NCI-H524 (cell line): ENCODE measurements at places on chromosomes 5 and 9.
A peak's percentile ranks its signal among the peaks of the same experiment; 100 is the strongest.

DNA sequence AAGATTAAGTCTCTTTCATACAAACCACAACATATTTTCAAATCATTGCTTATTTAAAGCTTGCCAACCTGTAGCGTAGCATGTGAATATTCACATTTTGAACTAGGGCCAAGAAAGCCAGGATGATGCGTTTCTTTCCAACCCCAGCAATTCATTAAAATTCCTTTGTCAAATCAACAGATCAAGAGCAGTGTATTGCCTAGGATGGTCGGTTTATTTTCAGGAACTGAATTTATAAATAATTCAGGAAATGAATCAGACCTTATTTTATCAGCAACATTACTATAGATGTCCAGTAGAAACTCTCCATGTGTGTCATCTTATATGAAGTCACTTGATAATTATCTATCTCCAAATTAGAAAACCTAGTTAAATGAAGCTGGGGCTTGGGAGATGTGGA is 13.2 kb upstream of the AUH start:
- DNase-seq: no peak

- DNase-seq: no peak
Measured at GRCh38 chr5:79181419-79182022, 54.4 kb upstream of the JMY start.

DNA sequence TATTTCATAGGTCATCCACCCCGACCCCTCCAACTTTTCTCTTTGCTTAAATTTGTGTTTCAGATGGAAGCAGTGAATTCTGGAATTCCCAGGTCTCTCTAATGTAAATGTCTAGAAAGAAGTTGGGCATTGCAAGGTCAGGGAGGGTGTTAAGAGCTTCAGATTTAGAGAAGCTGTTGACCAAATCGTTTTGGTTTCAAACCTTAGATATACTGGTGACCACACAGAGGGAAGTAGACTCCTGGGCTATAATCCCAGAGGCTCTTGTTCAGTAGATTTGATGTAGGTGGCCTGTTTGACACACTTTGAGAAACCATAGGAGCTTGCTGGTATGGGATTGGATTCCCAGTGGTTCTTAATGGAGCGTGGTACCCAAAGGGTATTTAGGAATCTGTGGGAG is 137.3 kb upstream of the KLF9 start:
- no peak for DNase-seq

DNA sequence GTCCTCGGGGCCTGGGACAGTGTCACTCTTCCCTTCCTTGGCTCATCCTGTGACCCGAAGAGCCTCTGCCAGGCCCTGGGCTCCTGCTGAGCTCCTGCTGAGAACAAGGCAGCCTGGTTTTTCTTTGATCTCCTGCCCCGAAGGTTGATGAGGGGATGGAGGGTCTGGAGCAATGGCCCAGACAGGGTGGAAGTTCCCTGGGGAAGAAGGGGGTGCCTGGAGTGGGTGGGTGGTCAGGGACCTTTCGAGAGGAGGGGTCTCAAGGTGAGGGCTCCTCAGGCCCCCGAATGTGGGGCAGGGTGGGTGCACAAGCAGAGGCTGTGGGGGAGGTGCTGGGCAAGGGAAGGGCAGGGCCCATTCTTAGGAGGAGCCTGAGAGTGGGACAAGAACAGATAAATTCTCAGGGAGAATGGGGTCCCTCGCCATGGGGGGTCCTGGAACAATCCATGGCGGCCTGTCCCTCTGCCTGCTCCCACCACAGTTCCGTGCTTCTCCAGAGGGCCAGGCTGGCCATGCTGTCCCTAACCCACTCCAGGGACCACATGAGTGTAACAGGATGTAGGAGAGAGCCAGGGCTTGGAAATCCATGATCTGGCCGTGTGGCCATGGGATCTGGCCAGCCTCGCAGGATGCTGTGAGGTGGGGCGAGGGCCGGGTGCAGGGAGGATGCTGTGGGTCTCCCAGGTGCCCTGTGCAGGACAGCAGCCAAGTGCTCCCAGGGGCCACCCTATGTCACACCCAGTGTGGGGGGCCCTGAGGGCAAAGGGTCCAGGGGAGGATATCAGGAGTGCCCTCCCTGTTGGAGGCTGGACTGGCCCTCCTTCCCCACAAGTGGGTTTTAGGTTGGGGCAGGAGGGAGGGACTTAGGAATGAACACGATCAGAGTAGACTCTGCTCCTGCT is 128.5 kb upstream of the LPCAT1 start:
- no peak for DNase-seq

DNA sequence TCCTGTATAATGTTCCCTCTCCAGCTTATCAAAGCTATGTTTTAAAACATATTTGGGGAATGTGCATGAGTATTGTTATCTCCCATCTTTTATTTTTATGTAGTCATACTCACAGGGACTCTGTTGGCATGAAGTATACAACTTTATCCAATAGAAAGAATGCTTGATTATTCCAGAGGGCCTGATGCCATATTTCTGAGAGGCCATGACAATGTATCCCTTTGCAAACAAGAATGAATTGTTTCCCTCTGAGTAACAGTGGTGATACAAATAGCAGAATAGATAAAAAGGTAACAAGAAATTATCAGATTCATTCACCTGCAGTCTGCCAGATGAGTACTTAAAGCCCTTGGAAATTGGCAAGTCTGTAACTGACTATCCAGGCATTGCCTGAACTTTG is 125.9 kb downstream of the PLK2 start:
- no peak for DNase-seq

DNA sequence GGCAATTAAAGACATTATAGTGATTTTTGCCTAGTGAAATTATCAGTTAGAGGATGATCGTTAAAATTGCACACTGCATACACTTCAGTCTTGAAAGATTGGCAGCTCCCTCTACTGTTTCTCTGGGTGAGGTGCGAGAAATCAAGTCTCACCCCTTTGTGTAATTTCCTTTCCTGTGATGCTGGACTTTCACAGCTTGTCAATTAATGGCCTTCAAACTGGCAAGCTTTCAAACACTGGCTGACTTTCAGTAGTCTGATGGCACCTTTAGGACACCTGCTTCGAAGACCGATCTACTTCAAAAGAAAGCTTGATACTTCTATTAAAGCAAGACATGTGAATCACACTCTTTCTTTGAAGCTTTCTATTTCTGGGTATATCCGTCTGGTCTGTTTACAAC is 706.7 kb upstream of the PTPRD start:
- DNase-seq: peak; percentile 67

DNA sequence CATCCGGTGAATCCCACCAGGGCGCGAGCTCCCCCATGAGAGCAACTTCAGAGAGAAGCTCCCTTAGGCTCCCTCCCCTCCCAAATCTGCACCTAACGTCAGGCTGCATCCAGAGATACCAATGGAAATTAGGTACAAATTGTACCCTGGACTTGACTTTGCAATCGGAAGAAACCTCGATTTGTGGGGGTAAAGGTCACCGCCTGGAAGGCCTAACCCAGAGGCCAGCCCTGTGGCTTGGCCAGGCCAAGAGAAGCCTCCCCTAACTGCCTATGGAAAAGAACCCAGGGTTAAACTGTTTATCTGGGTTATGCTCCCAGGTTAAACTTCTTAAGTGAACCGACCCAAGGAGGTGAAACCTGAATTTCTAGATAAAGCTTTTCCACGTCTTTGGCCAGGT is 80.4 kb downstream of the GTF3C4 start:
- no peak for DNase-seq

GRCh38 chr9:121778252-121779225 is 127.1 kb downstream of the DAB2IP start:
- no peak for DNase-seq

- no peak for DNase-seq
Measured at GRCh38 chr5:160133071-160133917, 14.0 kb upstream of the PWWP2A start.

DNA sequence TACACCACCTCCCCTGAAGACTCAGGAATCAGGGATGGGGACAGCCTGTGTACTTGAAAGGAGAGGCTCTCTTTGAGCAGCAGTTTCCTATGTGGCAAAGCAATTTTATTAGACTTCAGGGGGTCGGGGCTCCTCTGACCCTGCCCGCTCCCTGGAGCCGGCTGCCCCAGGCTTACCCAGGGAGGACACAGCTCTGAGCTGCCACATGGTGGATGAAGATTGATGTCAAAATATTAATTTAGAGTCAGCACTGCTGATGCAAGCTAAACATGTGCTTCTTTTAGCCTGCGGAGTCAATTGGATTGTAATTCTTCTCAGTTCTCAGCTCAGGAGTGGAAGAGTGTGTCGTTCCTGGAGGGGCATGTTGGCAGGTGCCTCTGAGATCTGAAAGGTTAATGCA is 606.1 kb downstream of the KIF4B start:
- no peak for DNase-seq

DNA sequence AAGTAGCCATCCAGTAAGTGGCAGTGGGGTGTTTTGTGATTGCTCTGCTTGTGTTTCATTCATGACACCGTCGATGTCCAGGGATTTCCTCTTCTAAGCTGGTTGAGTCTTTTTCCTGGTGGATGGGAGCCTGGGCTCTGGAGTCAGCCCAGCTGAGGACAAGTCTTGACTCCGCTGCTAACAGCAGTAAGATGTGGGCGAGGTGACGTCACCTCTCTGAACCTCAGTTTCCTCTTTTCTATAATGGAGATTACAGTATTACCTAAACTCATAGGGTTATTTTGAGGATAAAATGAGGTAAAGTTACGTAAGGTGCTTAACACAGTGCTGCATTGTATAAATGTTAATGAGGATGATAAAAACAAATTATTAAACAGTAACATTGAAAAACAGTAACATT is 21.3 kb downstream of the FGF1 start:
- DNase-seq: no peak

DNA sequence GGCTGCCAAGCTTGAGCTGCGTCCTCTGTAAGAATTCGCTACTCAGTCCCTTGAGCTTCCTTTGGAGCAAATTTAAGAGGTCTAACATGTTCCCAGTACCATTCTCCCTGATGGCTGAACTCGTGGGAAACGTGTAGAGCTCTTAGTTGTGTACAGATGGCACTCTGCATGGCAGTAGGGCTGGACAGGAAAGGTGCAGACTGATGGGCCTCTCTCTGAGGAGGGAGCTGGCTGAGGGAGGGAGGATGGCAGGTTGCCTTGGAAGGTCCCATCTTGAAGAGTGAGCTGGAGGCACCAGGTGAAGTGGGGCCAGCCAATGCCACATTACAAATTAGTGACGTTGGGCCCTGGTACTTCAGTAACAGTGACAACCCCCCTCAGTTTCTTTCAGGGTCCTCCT is 495.3 kb downstream of the CCDC171 start:
- DNase-seq: no peak

- no peak for DNase-seq
Measured at GRCh38 chr5:114360816-114361723, 800 bp upstream of the KCNN2 start.

- DNase-seq: no peak
Measured at GRCh38 chr5:73522989-73523388, 24.7 kb downstream of the BTF3 start.

DNA sequence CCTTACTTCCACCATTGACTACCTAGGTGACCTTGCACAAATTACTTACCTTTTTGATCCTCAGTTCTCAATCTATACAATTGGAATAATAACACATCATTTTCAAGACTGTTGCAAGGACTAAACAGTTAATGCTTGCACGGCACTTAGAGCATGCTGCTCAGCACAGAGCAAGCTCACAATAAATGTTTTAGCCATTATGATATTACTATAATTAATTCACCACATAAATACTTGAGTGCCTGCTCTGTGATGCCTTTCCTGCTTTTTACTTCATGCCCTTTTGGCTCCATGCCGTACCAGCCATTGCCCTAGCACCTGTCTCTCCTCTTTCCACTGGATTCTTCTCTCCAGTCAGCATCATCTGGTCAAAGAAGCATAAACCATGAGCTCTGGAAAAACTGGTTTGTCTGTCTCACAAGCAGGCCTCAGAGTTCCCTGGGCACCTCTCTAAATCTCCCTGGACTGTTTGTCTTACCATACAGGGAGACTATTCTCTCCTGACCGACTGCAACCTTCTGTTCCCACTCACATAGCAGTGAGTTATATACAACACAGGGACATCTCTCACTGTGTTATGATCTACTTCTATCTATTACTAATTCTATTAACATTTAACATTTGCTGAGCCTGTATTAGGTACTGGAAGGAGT is 260.4 kb upstream of the ADRA1B start:
- no peak for DNase-seq

DNA sequence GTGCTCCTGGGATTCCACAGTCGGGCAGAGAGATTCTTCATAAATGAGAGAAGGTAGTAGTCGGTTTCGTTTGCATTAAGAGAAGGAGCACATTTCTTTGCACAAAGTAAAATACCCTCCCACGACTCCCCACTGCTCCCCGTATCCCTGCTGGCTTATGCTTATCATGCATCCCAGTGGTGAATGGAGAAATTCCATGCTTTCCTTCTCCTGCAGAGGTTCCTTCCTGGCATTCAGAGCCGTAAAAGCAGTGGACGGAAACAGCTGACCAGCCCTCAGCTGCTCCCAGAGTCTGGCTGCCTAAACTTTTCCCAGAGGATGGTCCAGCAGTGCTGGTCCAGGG is 93.1 kb downstream of the C9orf152 start:
- no peak for DNase-seq

GRCh38 chr5:44660251-44660650 is 148.5 kb upstream of the MRPS30 start:
- DNase-seq: no peak

- DNase-seq: no peak
Measured at GRCh38 chr5:17185349-17185748, 32.1 kb upstream of the BASP1 start.

GRCh38 chr5:17127743-17128231 is 89.6 kb upstream of the BASP1 start:
- DNase-seq: no peak

DNA sequence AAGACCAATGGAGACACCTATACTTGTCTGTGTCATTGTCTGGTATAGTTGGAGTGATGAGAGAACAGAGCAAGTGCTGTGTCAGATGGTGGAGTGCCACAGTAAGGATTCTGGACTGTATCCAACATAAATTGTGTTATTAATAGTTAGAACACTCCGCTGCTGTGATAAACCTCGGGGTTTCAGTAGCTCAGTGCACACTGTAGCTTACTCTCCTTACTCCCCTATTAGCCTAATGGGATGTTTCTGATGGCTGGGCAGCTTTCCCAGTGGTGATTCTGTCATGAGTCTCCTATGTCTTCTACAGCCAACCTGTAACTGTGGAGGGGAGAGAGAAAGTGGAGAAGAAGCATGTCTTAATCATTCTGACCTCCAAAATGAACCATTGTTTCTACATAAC is 127.6 kb upstream of the PTCH1 start:
- DNase-seq: no peak

- DNase-seq: peak; percentile 22
Measured at GRCh38 chr5:1161833-1162229, 39.6 kb upstream of the SLC6A19 start.

- no peak for DNase-seq
Measured at GRCh38 chr5:150320044-150320613, 17.4 kb upstream of the ARSI start.

GRCh38 chr9:35690294-35690613 is 529 bp upstream of the TPM2 start:
- peak; percentile 12 for DNase-seq

- peak; percentile 80 for DNase-seq
Measured at GRCh38 chr9:133184971-133185370, 21.3 kb upstream of the GBGT1 start.

GRCh38 chr9:37787059-37787458 is 2.2 kb upstream of the EXOSC3 start:
- no peak for DNase-seq
